ENCODE measurements at places on chromosomes 2 and 18. TPM values are rescaled to one million over a fixed set of nuclear protein-coding genes. Genes with fewer than 3 reads are reported as not detected.

Gene CCT4
- total RNA-seq = 360 TPM

Gene YWHAQ
- total RNA-seq = 374 TPM

GRCh38 chr18:47882641-47883040 lies 47.8 kb downstream of the SMAD2 start:
- H3K27ac ChIP-seq = no peak overlapping the region
- H3K4me3 ChIP-seq = no peak overlapping the region
- no peak for DNase-seq
- H3K27me3 ChIP-seq = no peaks in the 10 kb centered on the region
- peaks cover 35% of the 10 kb centered on the region for H3K36me3 ChIP-seq

Gene DNER
- total RNA-seq = 1.1 TPM

Gene FOSL2
- total RNA-seq = 7.3 TPM

DNA sequence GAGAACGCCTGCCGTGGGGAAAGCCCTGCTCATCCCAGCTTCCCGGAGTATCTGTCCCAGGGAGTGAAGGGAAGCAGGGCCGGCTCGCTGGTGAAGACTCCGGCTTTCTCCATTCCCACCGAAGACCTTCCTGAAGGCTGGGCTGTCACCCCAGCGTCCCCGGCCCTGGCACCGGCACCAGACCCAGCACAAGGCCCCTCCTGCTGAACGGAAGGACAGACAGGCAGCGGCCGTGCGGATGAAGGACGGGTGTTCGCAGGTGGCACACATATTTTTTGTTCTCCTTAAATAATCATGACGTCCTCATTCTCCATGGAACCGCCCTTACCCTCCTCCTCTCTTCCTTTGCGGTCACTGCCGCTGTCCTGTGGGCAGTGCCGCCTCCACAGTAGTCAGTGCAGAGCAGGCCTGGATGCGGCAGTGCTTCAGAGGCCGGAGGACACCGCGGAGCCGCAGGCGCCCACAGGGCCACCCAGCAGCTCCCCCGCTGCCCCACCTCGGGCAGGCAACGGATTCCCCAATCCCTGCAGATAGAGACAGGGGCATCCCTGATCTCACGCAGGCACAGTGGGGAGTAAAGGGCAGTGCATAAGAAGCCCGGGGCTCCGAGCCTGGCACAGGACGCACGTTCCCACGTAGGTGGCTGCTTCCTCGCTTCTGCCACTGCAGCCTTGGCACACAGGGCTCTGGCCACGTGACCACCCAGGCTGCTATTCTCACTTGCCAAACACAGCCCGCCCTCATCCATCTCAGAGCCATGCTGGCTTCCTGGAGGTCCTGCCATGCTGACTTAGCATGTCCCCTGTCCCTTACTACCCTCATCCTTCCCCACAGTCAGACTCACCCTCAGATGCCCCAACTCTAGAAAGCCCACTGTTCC lies 229.7 kb downstream of the EIPR1 start:
- peaks cover 27% of the 10 kb centered on the region for H3K36me3 ChIP-seq
- DNase-seq = no peak
- no peaks in the 10 kb centered on the region for H3K27me3 ChIP-seq
- no peak overlapping the region for H3K27ac ChIP-seq
- H3K4me1 ChIP-seq = no peaks in the 10 kb centered on the region
- no peak overlapping the region for H3K4me3 ChIP-seq

- peaks cover 37% of the 10 kb centered on the region for H3K4me1 ChIP-seq
- DNase-seq = no peak
- no peaks in the 10 kb centered on the region for H3K36me3 ChIP-seq
- H3K27ac ChIP-seq = no peak overlapping the region
- H3K4me3 ChIP-seq = no peak overlapping the region
These were observed 7.9 kb downstream of the GREB1 start for GRCh38 chr2:11541693-11542274.

DNA sequence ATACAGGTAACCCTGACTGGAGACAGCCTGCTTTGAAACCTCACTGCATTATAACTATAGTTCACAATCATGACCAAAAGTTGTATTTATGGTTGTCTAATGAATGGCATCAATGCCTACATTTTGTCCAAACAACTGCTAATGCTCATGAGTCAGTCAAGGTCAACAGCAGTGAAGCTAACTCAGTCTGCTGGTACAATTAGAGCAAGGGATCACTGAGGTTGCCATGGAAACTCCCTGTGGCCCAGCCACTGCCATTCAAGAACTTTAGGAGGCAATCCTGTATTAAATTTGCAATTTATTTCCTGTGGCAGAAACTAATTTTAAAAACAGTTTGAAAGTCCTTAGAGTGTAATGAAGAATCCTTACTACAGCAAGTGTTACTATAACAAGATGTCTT lies 185.1 kb upstream of the SMAD7 start:
- H3K27ac ChIP-seq = no peak overlapping the region
- no peaks in the 10 kb centered on the region for H3K36me3 ChIP-seq
- no peaks in the 10 kb centered on the region for H3K27me3 ChIP-seq
- no peak for DNase-seq
- peaks cover 2% of the 10 kb centered on the region for H3K4me1 ChIP-seq
- H3K4me3 ChIP-seq = no peak overlapping the region

Gene CLEC4F
- total RNA-seq = not detected

Gene RPRM
- 38.4 TPM for total RNA-seq

GRCh38 chr2:166135152-166135848 lies 7.5 kb upstream of the SCN1A start:
- no peaks in the 10 kb centered on the region for H3K27me3 ChIP-seq
- H3K4me3 ChIP-seq = no peak overlapping the region
- 0 out of 2 replicates have a peak, but pooled peaks cover 6% of the 10 kb centered on the region for H3K36me3 ChIP-seq

Gene THUMPD2
- 19.5 TPM for total RNA-seq

GRCh38 chr2:80259292-80259691 lies 45.3 kb downstream of the LRRTM1 start:
- H3K36me3 ChIP-seq = no peaks in the 10 kb centered on the region
- no peaks in the 10 kb centered on the region for H3K4me1 ChIP-seq
- no peak overlapping the region for H3K27ac ChIP-seq
- DNase-seq = no peak
- no peaks in the 10 kb centered on the region for H3K27me3 ChIP-seq

GRCh38 chr2:41414486-41415230 lies 633.2 kb upstream of the PKDCC start:
- H3K27ac ChIP-seq = no peak overlapping the region
- H3K4me3 ChIP-seq = no peak overlapping the region
- DNase-seq = peak; percentile 43
- H3K36me3 ChIP-seq = no peaks in the 10 kb centered on the region

DNA sequence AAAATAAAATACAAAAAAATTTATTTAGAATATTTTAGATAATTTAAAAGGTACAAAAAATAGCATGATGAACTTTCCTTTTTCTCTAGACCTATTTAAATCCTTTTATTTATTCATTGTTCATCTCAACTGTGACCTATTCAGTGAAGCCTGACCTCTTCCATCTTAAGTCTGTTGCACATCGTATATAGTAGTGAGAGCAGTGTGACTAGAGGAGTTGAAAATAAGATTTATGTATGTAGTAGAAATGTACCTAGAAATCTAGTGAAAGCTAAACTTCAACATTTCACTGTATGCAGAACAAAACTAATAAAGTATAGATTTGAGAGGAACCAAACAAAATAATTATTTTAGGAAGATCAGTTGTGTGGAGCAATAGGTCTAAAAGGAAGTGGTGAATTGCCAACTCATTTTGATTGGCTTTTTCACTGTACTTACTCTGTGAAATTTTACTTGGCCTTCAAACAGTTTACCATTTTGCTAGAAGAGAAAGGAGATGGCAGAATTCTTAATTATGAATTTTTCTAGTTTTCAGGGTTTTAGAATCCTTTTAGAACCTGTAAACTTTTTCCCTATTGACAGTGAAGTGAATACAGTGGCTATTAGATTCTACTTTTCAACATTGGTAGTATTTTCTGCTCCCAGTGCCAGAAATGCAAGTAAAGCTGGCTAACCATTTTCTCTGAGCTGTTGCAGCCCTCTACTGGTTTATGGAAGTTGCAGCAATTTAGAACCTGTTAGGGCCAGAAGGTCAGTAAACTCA lies 11.0 kb downstream of the ANKRD12 start:
- DNase-seq = peak; percentile 31
- H3K27ac ChIP-seq = no peak overlapping the region
- no peaks in the 10 kb centered on the region for H3K4me1 ChIP-seq
- H3K4me3 ChIP-seq = no peak overlapping the region
- H3K27me3 ChIP-seq = no peaks in the 10 kb centered on the region

DNA sequence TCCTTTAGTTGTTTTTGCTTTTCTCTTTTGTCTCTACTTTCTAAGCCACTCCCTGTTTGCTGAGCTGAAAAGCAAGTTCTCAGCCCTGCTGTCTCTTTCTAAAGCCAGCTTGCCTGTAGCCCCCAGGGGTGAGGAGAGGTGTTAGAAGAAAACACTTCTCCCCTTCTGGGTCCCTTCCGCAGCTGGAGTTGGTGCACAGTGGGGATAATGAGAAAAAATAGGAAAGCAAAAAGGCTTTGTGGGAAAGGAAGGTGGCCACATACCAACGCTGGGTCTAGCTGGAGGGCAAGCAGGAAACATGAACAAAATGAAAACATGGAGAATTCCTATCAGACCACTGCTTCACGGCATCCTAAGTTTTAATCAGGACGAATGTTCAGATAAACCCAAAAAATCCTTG lies 15.5 kb upstream of the SLC20A1 start:
- peaks cover 6% of the 10 kb centered on the region for H3K4me1 ChIP-seq
- no peak for DNase-seq
- H3K4me3 ChIP-seq = no peak overlapping the region
- no peaks in the 10 kb centered on the region for H3K27me3 ChIP-seq
- no peaks in the 10 kb centered on the region for H3K36me3 ChIP-seq

Gene TGFA
- 3.3 TPM for total RNA-seq

GRCh38 chr2:113209011-113209645 lies 35.4 kb downstream of the PSD4 start:
- no peaks in the 10 kb centered on the region for H3K27me3 ChIP-seq
- DNase-seq = no peak
- no peaks in the 10 kb centered on the region for H3K36me3 ChIP-seq
- no peak overlapping the region for H3K27ac ChIP-seq
- H3K4me1 ChIP-seq = no peaks in the 10 kb centered on the region

GRCh38 chr2:200311139-200311538 lies 4.6 kb downstream of the SPATS2L start:
- H3K27ac ChIP-seq = no peak overlapping the region
- no peaks in the 10 kb centered on the region for H3K36me3 ChIP-seq
- no peak for DNase-seq
- H3K4me1 ChIP-seq = peaks cover 47% of the 10 kb centered on the region
- H3K27me3 ChIP-seq = no peaks in the 10 kb centered on the region
- no peak overlapping the region for H3K4me3 ChIP-seq

DNA sequence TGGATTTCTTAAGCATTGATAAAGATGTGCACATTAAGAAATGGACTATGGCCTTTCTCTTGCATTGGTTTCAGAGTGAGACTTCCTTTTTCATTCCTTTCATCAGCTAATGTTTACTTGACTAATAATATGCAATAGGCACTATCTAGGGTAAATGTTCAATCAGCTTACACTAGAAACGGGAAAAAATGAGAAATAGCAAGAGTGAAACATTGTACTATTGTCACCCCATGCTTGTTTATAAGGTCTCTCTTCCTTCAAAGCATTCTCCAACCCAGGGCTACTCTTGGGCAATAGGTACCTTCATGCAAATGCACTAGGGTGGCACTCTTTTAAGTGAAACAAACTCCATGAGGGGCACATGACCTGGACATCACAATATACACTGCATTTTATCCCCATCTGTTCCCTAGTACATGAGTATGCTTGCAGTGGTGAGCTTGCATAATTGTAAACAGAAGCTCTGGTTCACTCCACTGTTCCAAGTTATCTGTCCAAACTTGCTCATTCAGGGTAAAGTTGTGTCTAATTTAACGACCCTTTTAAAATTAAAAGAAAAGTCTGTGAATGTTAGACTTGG lies 402.3 kb downstream of the ERBB4 start:
- no peaks in the 10 kb centered on the region for H3K36me3 ChIP-seq
- H3K4me1 ChIP-seq = no peaks in the 10 kb centered on the region
- DNase-seq = no peak
- no peak overlapping the region for H3K4me3 ChIP-seq

DNA sequence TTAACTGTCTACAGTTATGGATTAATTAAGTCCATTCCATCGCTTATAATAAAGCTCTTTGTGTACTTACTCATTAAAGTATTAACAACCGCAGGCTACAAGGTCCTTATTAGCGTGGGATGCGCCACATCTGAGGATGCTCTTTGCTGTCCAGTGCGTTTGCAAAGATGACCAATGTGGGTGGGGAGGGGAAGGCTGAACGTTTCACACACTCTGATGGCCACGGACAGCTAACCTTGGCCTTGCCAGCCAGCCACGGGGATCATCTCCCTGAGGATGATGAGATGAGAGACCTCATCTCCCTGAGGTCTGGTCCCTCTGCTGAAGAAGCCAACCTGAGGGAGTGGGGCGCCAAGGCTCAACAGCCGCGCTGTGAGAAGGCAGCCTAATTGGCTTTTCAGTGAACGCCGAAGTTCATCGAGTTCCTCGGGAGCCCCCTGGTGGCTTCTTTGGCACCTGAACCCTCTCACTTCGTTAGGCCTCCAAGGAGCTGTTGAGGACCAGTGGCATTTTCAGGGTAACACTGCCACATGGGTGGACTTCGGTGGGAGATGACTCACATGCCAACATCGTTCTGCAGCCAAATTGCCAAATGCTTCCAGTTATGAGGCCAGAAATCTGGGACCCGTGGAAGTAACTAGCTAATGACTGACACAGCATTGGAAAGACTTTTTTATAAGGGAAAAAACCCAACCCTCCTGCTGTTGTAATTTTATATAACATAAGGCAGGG lies 69.3 kb upstream of the SEC11C start:
- H3K27ac ChIP-seq = no peak overlapping the region
- H3K4me3 ChIP-seq = no peak overlapping the region
- H3K27me3 ChIP-seq = no peaks in the 10 kb centered on the region
- DNase-seq = peak; percentile 89
- no peaks in the 10 kb centered on the region for H3K4me1 ChIP-seq

Gene RDH14
- 23.4 TPM for total RNA-seq

GRCh38 chr2:152097290-152097800 lies 1.5 kb downstream of the CACNB4 start:
- H3K27me3 ChIP-seq = peaks cover 28% of the 10 kb centered on the region
- H3K27ac ChIP-seq = no peak overlapping the region
- no peak for DNase-seq
- H3K4me3 ChIP-seq = peak overlapping the region; percentile 96

GRCh38 chr2:144666032-144666431 lies 146.1 kb upstream of the ZEB2 start:
- H3K4me1 ChIP-seq = no peaks in the 10 kb centered on the region
- no peak for DNase-seq
- H3K27ac ChIP-seq = no peak overlapping the region
- no peak overlapping the region for H3K4me3 ChIP-seq
- no peaks in the 10 kb centered on the region for H3K27me3 ChIP-seq

- H3K36me3 ChIP-seq = peaks cover 2% of the 10 kb centered on the region
- no peak for DNase-seq
- peaks cover 19% of the 10 kb centered on the region for H3K4me1 ChIP-seq
- peak overlapping the region; percentile 16 for H3K4me3 ChIP-seq
- no peak overlapping the region for H3K27ac ChIP-seq
These were observed 3.6 kb upstream of the GBX2 start for GRCh38 chr2:236171680-236172254.

- H3K36me3 ChIP-seq = no peaks in the 10 kb centered on the region
- H3K27me3 ChIP-seq = no peaks in the 10 kb centered on the region
- no peaks in the 10 kb centered on the region for H3K4me1 ChIP-seq
- DNase-seq = no peak
- no peak overlapping the region for H3K27ac ChIP-seq
These were observed 44.2 kb upstream of the TAF1B start for GRCh38 chr2:9799011-9799596.

- no peaks in the 10 kb centered on the region for H3K4me1 ChIP-seq
- no peaks in the 10 kb centered on the region for H3K36me3 ChIP-seq
- no peak for DNase-seq
These were observed 239.6 kb downstream of the CDH20 start for GRCh38 chr18:61572871-61573270.

- no peaks in the 10 kb centered on the region for H3K27me3 ChIP-seq
- DNase-seq = no peak
- H3K4me1 ChIP-seq = no peaks in the 10 kb centered on the region
- H3K4me3 ChIP-seq = no peak overlapping the region
These were observed 153.7 kb downstream of the NRXN1 start for GRCh38 chr2:50878251-50878650.

All from H9 (cell line).